ENCODE measurements at places on chromosomes 13 and 19.

DNA sequence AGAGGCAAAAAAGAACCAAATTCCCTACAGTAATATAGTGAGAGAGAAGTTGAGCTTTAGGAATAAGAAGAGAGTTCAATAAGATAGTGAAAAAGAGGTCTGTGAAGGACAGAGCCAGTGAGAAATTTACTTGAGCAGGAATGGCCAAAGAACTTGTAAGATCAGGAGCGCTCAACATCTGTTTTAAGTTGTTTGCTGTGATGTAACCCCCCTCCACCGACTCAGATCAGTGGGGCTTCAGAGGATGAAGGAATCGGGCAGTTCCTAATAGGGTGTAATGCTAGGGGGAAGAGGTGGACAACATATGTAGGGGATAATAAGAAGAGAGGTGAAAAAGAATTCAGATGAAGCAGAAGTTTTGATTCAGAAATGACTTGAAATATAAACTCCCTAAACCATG is 85.3 kb upstream of the FNDC3A start:
- H3K36me3 ChIP-seq: no peaks in the 10 kb centered on the region
- H3K27ac ChIP-seq: no peak overlapping the region
- DNase-seq: no peak

DNA sequence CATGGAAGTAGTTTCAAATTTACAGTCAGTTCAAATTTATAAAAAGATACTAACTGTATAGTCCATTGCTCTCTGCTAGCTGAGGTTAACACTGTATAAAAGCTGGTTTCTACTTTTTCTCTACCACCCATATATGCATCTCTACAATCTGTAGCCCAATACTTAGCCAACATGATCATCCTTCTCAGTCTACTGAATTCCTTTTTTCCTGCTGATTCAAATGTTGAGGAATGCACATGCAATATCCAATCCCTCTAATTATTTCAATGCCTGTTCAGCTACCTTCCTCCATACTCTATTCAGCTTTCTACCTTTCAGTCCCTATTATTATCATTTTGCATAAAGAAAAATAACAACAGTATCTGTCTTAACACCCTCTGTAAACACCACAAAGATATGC is 15.6 kb downstream of the KPNA3 start:
- H3K27ac ChIP-seq: no peak overlapping the region
- H3K27me3 ChIP-seq: no peaks in the 10 kb centered on the region
- H3K4me1 ChIP-seq: peaks cover 13% of the 10 kb centered on the region
- no peaks in the 10 kb centered on the region for H3K36me3 ChIP-seq
- no peak for DNase-seq
- no peak overlapping the region for H3K4me3 ChIP-seq

DNA sequence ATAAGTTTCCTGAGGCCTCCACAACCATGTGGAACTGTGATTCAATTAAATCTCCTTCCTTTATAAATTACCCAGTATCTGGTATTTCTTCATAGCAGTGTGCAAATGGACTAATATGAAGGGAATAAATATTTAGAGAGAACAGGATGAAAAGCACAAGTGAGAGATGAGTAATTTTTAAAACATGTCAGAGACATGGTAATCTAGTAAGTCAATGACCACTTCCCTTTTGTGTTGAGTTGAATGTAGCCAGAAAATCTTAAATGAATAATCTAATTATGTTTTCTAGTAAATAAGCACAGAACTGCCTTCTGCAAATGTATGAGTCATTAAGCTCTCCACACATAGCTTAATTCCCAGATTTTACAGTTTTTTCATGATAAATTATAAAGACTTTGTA is 524.1 kb upstream of the SLITRK5 start:
- no peaks in the 10 kb centered on the region for H3K4me1 ChIP-seq
- no peak overlapping the region for H3K27ac ChIP-seq
- no peak for DNase-seq
- no peaks in the 10 kb centered on the region for H3K36me3 ChIP-seq

DNA sequence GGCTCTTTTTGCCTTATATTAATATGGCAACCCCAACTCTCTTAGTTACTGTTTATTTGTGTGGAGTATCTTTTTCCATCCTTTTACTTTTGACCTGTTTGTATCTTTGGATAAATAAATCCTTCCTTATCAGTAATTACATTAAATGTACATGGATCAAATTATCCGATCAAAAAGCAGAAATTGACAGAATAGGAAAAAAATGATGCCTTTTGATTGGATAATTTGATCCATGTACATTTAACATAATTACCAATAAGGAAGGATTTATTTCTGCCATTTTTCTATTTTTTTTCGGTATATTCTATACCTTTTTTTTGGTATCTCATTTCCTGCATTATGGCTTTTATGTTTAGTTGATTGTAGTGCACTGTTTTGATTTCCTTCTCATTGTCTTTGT is 57.2 kb downstream of the ZMYM2 start:
- H3K27ac ChIP-seq: no peak overlapping the region
- peaks cover 49% of the 10 kb centered on the region for H3K36me3 ChIP-seq
- no peak for DNase-seq
- H3K27me3 ChIP-seq: peaks cover 6% of the 10 kb centered on the region
- no peak overlapping the region for H3K4me3 ChIP-seq

GRCh38 chr19:6590827-6591319 is at the start of gene CD70:
Gene CD70, minus strand, starts transcription at chr19:6591150. Its CDS starts 148 bp downstream, at chr19:6591002.
- peak within 1 kb of the TSS; percentile 79 for H3K4me3 ChIP-seq
- peaks cover 24% of the 10 kb centered on the region for H3K4me1 ChIP-seq
- H3K27me3 ChIP-seq: peaks cover 37% of the 10 kb centered on the region
- H3K27ac ChIP-seq: no peak within 1 kb of the TSS

DNA sequence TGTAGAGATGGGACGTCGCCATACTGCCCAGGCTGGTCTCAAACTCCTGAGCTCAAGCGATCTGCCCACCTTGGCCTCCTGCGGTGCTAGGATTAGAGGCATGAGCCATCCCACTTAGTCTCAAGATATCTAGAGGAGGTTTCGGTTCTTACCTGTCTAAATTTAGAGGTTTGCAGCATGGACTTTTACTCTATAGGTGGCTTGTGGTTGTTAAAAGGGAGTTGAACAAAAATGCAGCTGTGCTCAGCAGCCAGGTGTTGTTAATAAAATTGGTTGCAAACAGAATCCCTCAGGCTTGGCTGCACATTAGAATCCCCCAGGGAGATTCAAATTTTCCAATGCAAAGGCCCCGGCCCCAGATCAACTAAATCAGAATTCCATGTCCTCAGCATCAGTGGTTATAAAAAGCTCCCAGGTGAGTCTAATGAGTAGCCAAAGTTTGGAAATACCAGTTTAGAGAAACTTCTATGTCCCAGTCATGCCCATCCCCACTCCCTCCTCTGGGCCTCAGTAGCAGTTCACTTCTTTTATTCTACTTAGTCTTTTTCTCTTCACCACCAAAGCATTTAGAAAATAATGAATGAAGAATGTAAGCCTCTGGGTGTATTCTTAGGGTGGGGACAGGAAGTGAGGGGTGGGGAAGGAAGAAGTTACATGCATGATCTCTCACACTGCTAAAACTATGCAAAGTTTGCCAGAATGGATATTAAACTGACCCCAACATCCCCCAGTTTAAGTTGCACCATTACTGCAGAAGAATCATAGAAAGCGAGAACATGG is 471.0 kb downstream of the COG6 start:
- no peak overlapping the region for H3K27ac ChIP-seq
- H3K36me3 ChIP-seq: no peaks in the 10 kb centered on the region
- no peak overlapping the region for H3K4me3 ChIP-seq
- H3K27me3 ChIP-seq: peaks cover 3% of the 10 kb centered on the region

GRCh38 chr13:110644892-110645521 is 29.7 kb downstream of the NAXD start:
- DNase-seq: peak; percentile 70
- H3K4me1 ChIP-seq: peaks cover 5% of the 10 kb centered on the region
- H3K27me3 ChIP-seq: peaks cover 17% of the 10 kb centered on the region
- H3K27ac ChIP-seq: no peak overlapping the region
- H3K36me3 ChIP-seq: peaks cover 30% of the 10 kb centered on the region

DNA sequence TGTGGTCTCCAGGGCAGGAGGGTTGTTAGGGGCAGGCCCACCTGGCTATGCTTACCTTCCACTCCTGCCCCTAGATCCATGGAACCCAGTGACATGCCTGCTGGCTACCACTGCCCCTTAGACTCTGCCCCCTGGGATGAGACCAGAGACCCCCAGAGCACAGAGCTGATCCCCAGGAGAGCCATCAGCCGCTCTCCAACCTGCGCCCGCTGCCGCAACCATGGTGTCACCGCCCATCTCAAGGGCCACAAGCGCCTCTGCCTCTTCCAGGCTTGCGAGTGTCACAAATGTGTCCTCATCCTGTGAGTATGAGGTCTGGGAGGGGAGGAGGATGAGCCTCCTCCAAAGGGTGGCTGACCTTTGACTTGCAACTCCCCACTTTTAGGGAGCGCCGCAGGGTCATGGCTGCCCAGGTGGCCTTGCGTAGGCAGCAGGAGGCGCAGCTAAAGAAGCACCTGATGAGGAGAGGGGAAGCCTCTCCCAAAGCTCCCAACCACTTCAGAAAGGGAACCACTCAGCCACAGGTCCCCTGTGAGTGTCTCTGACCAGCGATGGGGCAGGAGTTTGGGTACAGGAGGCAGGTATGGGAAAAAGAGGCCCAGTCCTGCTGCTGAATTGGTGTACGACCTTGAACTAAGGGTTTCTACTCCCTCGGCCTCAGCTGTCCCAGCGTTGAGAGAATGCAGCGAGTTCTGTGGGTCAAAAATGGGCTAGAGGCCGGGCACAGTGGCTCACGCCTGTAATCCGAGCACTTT is 2.7 kb downstream of the DMRTC2 start:
- H3K27ac ChIP-seq: no peak overlapping the region
- no peaks in the 10 kb centered on the region for H3K36me3 ChIP-seq
- peaks cover 4% of the 10 kb centered on the region for H3K4me1 ChIP-seq
- no peak for DNase-seq
- H3K4me3 ChIP-seq: no peak overlapping the region

GRCh38 chr13:71285700-71286099 is 581.3 kb downstream of the DACH1 start:
- H3K36me3 ChIP-seq: no peaks in the 10 kb centered on the region
- H3K4me3 ChIP-seq: no peak overlapping the region
- DNase-seq: no peak
- H3K27me3 ChIP-seq: no peaks in the 10 kb centered on the region

- no peaks in the 10 kb centered on the region for H3K36me3 ChIP-seq
- H3K27me3 ChIP-seq: peaks cover 4% of the 10 kb centered on the region
- no peak for DNase-seq
- no peak overlapping the region for H3K4me3 ChIP-seq
- peaks cover 25% of the 10 kb centered on the region for H3K4me1 ChIP-seq
- no peak overlapping the region for H3K27ac ChIP-seq
Observed at GRCh38 chr13:24625331-24625731, 54.9 kb upstream of the ATP12A start.

DNA sequence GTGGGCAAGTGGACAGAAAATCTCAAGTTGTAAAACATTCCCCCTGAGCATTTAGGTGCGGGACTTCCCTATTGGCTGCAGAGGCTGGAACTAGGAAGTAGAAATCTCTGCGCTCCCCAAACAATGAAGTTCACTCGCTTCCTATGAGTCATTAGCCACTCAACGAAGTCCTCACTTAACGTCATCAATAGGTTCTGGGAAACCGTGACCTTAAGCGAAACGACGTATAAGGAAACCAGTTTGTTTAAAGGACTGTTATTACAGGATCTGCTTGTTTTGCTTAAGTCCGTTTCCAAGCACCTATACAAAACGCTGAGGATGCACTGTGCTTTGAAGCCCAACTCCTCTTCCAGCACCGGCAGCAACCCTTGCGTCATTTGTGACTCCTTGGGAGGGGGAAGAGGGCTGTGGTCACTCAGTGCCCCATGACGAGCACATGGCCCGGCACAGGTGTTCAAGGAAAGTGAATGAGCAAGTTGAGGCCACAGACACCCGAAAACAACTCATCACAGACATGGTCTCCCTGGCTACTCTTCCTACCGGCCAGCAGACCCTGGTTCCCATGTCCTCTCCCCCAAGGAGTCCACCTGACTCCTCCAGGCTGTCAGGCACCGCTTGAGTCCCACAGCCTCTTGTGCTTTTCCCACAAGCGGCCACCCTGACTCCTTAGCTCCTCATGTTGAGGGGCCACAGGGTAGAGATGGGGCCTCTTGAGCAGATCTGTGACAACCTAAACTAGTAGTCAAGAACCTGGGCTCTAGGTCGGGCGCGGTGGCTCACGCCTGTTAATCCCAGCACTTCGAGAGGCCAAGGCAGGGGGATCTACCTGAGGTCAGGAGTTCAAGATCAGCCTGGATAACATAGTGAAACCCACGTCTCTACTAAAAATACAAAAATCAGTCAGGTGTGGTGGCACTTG is 4.8 kb downstream of the RPS16 start:
- peak overlapping the region; percentile 85 for H3K27ac ChIP-seq
- H3K4me3 ChIP-seq: peak overlapping the region; percentile 31
- H3K4me1 ChIP-seq: peaks cover 15% of the 10 kb centered on the region
- H3K27me3 ChIP-seq: peaks cover 19% of the 10 kb centered on the region

GRCh38 chr19:5694167-5694955 is 4.3 kb downstream of the RPL36 start:
- H3K27me3 ChIP-seq: peaks cover 12% of the 10 kb centered on the region
- H3K4me1 ChIP-seq: peaks cover 10% of the 10 kb centered on the region
- peaks cover 15% of the 10 kb centered on the region for H3K36me3 ChIP-seq
- no peak for DNase-seq
- H3K27ac ChIP-seq: peak overlapping the region; percentile 24

GRCh38 chr13:102236341-102236740 is 165.5 kb downstream of the FGF14 start:
- H3K27me3 ChIP-seq: no peaks in the 10 kb centered on the region
- no peak for DNase-seq
- H3K36me3 ChIP-seq: no peaks in the 10 kb centered on the region
- H3K4me1 ChIP-seq: peaks cover 15% of the 10 kb centered on the region

DNA sequence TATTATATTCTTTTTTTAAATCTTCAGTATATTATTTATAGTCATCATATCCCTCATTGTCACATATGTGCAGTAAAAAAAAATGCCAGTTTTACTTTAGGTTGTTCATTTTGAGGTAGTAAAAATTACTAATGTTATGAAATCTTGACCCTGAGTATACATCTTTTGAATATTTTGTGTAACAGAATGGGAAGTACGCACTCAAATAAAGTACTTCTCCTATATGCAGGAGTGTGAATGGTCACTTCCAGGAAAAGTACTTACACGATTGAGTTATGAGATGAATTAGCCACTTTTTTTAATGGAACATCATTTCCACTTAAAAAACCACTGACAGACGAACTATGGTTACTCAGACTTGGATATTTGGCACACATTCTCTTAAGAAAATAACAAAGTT is 58.5 kb downstream of the C13orf42 start:
- no peaks in the 10 kb centered on the region for H3K36me3 ChIP-seq
- no peak overlapping the region for H3K4me3 ChIP-seq
- no peak for DNase-seq

DNA sequence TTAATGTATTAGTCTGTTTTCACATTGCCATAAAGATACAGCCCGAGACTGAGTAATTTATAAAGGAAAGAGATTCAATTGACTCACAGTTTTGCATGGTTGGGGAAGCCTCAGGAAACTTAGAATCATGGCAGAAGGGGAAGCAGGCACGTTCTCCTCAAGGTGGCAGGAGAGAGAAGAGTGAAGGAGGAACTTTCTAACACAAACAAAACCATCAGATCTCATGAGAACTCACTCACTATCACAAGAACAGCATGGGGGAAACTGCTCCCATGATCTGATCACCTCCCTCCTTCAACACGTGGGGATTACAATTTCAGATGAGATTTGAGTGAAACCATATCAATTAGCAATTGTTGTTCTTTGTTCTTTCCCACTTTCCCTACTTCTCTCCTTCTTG is 689.0 kb upstream of the SLITRK1 start:
- H3K4me3 ChIP-seq: no peak overlapping the region
- H3K36me3 ChIP-seq: no peaks in the 10 kb centered on the region
- H3K27ac ChIP-seq: no peak overlapping the region
- no peak for DNase-seq
- no peaks in the 10 kb centered on the region for H3K4me1 ChIP-seq

Data from endothelial cell (in vitro differentiated cells).